ENCODE measurements at places on chromosomes 2 and 18. TPM values are rescaled to one million over a fixed set of nuclear protein-coding genes. Genes with fewer than 3 reads are reported as not detected.

Gene UGT1A4
- total RNA-seq = not detected

Gene CYTIP
- total RNA-seq = 21.2 TPM

Gene C2orf78
- total RNA-seq = not detected

Gene ARHGAP15
- total RNA-seq = 11.8 TPM

Gene SMYD5
- total RNA-seq = 12.6 TPM

Gene HTR2B
- total RNA-seq = 9.2 TPM

Gene HAAO
- total RNA-seq = 25.3 TPM

Gene PPP1R1C
- not detected for total RNA-seq

Gene CCDC85A
- 4.2 TPM for total RNA-seq

Gene MCFD2
- 79.9 TPM for total RNA-seq

Gene REG1B
- total RNA-seq = 1.8 TPM

Gene RAX
- total RNA-seq = not detected

Gene FEV
- total RNA-seq = not detected

Gene CBLN2
- not detected for total RNA-seq

Gene DUSP2
- 22.2 TPM for total RNA-seq

Gene NT5C1B
- not detected for total RNA-seq
